AG20443 (cell line): ENCODE measurements at places on chromosomes 2 and 18.

GRCh38 chr2:28055325-28055970, 164.9 kb downstream of the BABAM2 start:
- no peak for DNase-seq

- peak; percentile 13 for DNase-seq
These were observed 27.0 kb upstream of the MTX2 start for GRCh38 chr2:176242276-176242675.

GRCh38 chr2:104046466-104046865, 807.4 kb upstream of the POU3F3 start:
- DNase-seq = no peak

DNA sequence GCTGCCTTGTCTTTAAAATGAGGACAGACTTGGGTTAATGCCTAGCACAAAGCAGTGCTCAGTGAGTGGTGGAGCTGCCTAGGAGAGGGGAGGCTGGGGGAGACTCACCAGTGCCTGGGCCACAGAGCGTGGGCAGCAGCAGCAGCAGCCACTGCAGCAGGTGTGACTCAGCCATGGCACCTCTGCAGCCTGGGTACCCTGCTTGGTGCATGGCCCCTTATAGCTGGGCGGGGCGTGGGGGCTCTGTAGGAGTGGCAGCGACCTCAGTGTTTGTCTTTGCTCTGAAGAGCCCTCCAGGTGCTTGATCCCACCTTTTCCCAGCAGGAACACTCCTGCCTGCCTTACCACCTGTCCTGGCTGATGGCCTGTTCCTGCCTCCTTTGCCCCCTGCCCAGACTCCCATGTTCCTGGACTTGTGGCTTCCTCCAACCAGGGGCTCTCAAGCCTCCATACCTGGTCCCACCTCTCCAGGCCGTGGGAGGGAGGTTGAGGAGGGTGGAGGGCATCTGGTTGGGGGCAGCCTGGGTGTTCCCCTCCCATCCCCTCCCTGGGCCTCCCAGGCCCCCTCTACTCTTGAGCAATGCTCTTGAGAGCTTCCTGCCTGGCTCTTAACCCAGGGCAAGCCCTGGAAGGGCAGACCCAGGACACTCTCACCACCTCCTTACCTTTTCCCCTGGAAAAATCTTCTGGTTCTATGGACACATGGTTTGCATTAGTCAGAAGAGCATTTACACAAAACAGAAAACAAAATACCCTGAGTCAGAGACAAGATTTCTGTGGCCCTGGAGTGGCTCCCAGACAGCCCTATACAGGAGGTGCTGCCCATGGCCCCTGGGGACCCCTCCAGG, at the start of gene SFTPB:
Gene SFTPB (minus strand): TSS at position 191 of the 848 bp plus-strand sequence. CDS start 16 bp downstream, at position 175.
- DNase-seq = peak; percentile 47

DNA sequence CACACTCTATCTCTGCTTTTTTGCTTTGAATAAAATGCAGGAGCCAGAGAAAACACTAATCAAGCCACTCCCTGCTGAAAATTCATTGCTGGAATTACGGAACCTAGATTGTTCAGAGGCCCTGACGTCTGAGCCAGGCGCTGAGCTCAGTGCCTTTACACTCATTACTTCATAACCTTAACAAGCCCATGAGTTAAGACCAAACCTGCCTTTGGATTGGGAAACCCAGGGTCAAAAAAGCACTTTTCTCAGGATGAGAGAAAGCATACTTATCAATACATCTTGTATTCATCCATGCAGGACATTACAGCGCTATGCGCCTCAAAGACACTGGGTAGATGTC, 762 bp downstream of the INO80C start:
- peak; percentile 46 for DNase-seq

DNA sequence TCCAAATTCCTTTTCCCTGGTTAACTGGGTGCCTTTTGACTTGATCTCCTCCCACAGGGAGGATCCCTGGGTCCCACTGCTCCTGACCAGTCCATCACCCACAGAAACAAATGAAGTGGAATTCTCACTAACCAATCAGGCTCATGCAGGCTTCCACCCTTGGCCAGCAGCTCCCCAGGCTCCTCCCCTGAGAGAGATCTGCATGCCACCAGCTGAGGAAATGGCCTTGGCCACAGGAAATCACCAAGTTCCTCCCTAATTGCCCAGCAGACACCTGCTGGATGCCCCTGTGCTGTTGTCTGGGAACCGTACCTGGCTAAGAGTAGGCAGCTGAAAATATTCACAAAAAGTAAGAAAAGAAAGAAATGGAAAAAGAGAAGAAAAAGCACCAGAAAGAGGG, 207.4 kb downstream of the NCK2 start:
- DNase-seq = no peak

DNA sequence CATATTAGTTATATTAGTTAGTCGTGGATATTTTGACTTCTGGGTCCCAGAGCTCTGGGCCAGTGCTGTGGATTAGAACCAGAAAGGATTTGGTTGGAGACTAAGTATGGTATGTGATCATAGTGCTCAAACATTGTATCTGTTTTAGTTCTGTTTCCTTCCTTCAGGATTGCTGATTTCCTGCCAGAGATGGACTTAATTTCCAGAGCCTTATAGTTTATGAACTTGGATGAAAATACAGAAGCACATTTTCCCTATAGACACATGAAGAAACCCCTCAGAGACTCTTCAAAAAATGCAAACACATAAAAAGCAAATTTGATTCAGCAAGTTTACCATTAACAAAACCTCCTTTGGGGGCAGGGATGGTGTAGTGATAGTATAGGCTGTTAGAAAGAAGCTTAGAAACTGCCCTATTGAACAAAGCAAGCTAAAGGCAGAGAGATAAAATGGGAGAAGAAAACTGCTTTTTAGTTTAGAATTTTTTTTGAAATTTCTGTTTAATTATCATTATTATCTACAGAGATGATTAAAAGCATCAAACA, 88.7 kb upstream of the EFEMP1 start:
- no peak for DNase-seq

- no peak for DNase-seq
These were observed 1192.5 kb upstream of the ACVR2A start for GRCh38 chr2:146652311-146652710.

DNA sequence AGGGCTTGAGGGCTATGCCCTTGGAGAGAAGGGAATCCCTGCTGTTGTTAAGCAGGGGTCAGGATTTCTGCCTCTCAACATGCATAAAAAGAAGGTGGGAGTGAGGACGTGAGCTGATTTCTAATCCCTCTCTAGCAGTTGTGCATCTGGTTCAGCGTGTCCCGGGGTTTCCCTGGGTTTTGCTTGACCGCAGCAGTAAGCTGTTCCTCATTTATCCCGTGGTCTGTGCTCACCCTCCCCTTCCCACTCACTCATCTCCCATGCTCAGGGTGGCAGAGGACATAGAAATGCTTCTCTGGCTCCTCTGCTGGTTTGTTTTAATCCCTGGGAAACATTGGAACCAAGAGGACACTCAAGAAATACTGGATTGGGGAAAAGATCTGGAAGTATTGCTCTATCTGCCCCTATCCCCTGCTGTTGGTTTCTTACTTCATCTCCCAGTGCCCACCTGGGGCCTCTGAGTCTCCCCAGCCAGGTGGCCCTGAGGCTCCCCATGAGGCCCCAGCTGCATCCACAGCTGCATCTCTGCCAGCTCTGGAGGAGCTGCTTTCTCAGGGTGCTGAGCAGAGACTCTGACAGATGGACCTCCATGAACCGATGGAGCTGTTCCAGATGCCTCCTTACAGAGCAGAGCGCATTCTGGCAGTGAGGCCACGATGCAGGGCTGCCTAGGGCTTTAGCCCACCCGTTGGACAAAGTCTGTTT, 36.1 kb downstream of the TET3 start:
- no peak for DNase-seq

- DNase-seq = no peak
These were observed 309.5 kb upstream of the HS6ST1 start for GRCh38 chr2:128628206-128628605.

DNA sequence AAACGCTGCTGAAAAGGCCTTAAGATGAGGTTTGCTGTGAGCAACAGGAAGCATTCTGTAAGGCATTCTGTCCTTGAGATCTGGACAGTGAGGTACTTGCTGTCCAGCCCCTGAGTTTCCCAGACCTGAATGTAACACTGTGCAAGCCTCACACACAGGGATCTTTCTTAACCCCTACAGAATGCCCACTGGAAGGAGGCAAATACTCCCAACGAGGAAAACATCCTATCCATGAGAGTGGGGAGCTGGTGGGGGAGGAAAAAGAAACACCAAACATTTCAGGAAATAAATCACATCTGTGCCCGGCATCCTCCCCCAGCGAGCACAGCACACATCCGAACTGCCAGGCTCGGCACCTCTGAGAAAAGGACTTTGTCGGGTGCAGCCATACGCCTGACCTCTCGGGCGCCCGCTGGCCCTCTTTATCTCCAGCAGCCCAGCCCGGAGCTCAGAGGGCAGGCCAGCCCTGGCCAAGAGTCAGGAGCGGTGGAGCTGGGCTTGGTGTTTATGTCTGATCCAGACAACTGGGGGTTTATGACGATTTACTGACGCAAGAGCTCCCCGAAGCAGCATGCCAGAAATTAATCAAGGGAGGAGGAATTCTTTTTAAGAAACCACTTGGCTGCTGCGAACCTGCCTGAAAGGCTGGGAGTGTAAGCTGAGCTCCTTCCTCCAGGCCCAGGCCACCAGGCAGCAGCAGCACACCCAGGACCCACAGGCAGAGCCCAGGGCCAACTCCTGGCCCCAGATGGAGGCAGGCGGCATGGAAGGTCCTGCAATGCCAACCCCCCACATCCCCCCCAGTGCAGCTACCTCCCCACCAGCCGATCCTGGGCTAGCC, 72.2 kb downstream of the HDAC4 start:
- DNase-seq = peak; percentile 88

GRCh38 chr18:36297417-36298125, at the start of gene FHOD3:
Gene FHOD3, plus strand, starts transcription at chr18:36297713. Its CDS starts 123 bp downstream, at chr18:36297836.
- DNase-seq = peak; percentile 94
